GM18507 (cell line): ENCODE measurements at places on chromosomes 5 and 9.
A peak's percentile ranks its signal among the peaks of the same experiment; 100 is the strongest.

DNA sequence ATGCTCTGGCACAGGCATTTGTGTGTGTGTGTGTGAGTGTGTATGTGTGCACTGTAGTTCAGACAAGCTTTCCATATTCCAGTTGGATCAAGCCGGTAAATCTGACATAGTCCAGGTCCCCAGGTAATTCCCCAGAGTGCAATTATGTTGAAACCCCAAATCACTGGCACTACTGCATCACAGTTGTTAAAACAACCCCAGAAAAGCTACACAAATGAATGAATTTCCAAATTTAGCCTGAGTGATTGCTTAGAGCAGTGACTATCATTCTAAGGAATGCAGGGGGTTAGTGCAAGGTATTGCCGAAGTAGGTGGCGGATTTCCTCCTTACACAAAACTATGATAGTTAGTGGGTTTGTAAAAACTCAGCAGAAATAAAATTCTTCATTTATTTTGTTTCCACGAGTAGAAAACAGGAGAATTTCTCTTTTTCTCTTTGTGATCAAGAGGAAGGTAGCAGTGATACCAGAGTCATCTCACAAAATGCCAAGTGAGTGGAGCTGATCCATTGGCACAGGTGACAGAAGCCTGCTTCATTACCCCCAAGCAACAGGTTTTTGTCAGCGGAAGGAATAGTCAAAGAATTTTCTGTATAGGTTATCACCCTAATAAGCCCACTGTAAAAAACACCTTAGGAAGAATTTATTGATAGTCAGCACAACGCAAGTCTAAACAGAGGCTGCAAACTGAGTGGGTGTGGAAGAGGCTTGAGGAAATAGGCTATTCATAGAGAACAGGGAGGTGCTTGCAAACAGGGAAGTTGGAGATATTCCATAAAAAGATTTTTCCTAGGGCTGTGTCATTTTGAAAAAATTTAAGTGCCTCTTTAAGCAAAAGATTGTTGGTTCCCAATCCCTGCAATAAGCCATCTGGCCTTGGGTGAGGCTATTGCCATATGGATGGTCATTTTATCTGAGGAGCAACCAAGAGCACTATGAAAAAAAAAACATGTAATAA lies 385.1 kb downstream of the CHSY3 start:
- no peak for DNase-seq

DNA sequence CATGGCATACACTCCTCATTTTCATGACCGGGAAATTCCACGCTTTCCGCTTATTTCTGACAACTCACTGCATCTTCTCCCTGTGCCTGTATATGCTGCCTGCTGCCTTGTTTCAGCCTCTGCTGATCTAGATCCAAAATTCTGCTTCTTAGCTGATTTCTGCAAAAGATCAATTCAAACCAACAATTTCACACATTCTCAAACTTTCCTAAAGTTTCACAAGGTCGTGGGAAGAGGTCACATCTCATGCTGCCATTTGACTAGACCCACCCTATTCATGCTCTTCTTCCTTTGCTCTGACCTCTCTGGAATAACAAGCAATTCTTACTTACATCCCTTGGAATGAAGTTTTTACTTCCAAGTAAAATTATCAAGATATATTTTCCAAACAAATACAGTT lies 84.5 kb downstream of the TMEM167A start:
- DNase-seq, result no peak

DNA sequence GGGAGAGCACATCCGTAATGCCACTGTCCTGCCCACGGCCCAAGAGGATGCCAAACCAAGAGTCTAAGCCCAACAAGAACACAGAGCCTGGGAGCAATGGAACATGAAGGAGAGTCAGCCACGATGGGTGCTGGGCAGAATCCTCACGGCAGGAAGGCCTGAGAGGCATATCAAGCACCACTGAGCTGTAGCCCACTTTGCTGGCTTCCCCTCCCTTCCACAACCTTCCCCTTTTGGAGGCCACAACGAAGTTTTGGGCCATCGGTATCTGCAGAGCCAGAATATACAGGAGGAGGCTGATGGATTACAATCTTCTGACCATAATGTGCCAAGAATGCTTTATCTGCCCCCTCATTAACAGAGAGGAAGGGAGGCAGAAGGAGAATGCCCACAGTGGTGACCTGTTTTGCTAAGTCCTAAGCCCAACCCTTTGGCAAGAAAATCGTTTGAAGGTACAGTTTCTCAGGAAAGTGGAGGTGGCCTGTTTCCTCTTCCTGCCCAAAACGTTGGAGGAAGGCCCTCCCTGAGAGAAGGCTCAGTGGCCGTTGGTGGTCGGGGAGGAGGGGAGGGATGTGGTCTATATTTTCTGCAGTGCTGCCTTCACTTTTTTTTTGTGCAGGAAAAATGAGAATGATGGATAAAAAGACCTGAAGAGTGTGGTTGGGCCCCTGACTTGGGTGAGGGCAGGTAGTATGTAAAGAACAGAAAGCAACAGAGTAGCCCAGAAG lies 26.2 kb downstream of the MACROH2A1 start:
- no peak for DNase-seq

DNA sequence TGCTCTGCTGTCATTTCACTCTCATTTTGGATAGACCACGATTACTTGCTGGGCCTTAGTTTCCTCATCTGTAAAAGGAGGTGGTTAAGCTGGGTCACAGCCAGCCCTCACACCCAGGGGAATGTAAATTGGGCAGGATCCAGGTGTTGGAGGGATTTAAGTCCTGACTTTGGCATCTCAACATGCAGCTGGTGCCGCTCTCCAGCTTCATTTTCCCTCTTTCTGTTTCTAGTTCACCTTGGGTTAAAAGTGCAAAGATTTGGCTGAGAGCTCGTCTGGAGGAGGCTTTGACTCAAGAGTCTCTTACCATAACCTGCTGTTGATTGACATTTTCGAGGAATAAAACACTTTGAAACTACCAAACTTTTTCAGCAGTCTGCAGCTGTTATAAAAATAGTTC lies 144.3 kb upstream of the DHFR start:
- no peak for DNase-seq

- no peak for DNase-seq
Observed at GRCh38 chr5:32791536-32792243, 80.6 kb downstream of the NPR3 start.

DNA sequence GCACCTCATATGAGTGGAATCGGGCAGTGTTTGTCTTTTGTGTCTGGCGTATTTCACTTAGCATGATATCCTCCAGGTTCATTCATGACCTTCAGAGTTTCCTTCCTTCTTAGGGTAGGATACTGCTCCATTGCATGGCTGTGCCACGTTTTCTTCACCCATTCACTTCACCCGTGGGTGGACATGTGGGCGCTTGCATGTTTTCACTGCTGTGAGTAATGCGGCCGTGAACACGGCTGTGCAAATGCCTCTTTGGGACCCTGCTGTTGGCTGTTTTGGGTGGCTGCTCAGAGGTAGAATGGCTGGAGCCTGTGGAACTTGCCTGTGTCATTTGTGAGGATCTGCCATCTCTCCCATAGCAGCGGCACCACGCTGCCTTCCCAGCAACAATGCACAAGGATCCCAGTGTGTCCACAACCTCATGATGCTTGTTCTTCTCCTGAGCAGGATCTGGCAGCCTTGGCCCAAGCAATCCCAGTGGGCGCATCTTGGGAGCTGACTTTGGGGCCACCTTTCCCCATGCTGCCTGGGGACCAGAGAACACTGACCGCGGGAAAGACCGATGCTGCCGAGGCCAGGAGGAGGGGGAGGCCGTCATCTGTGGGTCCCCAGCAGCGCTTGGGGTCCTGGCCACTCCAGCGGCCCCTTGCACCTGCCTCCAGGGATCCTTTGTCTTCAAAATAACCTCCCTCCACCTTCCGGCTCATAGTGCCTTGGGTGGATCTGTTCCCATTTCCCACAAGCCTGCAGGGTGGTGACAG lies 2.3 kb upstream of the SCGB3A1 start:
- DNase-seq, result no peak

GRCh38 chr9:109182940-109183798 lies 16.1 kb upstream of the FRRS1L start:
- DNase-seq, result peak; percentile 25

GRCh38 chr9:80134487-80134886 lies 562.7 kb downstream of the TLE4 start:
- no peak for DNase-seq

GRCh38 chr5:9408964-9409363 lies 136.9 kb downstream of the SEMA5A start:
- no peak for DNase-seq

DNA sequence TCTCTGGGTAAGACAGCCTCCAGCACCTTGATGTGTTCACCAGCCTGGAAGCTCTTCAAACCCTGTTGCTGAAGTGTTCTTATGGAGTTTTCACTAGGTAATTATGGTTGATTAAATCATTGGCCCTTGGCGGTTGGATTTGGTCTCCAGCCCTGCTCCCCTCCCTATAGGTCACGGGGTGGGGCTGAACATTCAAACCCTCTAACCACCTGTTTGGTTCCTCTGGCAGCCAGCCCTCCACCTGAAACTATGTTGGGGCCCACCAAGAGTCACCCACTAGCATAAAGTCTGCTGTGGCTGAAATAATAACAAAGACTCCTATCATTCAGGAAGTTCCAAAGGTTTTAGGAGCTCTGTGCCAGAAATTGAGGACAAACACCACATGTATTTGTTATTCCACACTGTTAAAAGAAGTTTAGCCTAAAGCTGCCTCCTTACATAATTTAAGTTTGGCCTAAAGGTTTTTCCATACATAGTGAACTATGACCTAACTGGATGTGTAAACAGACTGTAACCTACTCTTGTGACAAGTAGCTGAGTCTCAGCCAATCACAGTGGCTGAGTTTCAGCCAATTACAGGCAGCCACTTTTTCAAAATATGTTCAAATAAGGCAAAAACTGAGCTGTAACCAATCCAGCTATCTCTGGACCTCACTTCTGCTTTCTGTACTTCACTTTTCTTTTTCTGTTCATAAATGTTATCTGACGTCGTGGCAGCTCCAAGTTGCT lies 34.8 kb downstream of the TMEM252 start:
- no peak for DNase-seq

- no peak for DNase-seq
Observed at GRCh38 chr5:12704955-12705354, 800.7 kb upstream of the CTNND2 start.
